Fibroblast of skin of back (primary cell): ENCODE measurements at places on chromosomes 6 and 20.
A peak's percentile ranks its signal among the peaks of the same experiment; 100 is the strongest.

- peak; percentile 80 for DNase-seq
These were observed 1.6 kb downstream of the SAMD10 start for GRCh38 chr20:63977739-63978276.

- DNase-seq = no peak
These were observed 262.1 kb downstream of the LRFN2 start for GRCh38 chr6:40325041-40325440.

DNA sequence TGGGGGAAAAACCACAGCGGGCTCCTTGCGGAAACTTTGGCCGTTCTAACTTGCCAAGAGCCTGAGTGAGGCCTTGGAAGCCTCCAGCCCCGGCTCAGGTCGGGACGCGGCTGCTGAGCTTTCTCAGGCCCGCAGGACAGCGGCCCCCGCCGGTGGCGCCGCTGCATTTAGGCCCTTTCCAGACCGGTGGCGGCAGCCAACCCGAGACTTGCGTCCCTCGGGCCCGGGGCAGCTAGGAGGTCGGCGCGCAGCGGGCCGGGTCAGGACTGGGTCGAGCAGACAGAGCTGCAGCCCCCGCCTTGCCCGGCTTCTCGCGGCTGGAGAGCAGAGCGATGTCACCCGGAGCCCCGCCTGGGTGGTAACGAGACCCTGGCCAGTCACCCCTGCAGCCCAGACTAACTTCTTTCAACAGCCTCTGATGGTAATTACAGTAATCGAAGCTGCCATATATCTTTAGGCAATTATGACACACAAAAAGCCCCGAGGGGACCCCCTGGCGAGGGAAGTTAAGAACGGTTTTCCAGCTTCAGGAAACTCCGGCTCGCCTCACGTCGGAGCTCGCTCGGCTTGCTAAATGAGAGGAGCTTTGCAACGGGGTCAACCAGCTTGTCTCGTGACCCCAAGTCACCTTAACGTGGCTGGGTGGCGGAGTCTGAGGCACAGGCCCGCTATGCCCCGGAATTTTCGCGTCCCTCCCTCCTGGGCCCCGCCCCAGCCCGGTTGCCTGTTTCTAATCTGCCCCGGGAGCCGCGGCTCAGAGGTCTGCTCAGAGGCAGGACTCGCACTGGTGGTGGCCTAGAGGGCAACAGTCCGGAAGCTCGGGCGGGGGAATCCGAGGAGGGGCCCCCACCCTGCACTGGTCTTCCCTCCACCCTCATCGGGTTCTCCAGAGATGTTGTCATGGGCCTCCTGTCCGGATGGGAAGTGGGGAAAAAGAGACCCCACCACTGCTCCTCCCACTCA lies 3.0 kb downstream of the NR2E1 start:
- DNase-seq = peak; percentile 17

- no peak for DNase-seq
These were observed at the start of gene PDYN for GRCh38 chr20:1993986-1994385. TSS of gene PDYN (minus strand) at chr20:1994058. CDS start at chr20:1983084, 10,974 bp downstream.

GRCh38 chr20:36462440-36463211 lies 78.7 kb upstream of the MYL9 start:
- peak; percentile 92 for DNase-seq

GRCh38 chr20:34004790-34005457 lies 11.2 kb downstream of the RALY start:
- no peak for DNase-seq

DNA sequence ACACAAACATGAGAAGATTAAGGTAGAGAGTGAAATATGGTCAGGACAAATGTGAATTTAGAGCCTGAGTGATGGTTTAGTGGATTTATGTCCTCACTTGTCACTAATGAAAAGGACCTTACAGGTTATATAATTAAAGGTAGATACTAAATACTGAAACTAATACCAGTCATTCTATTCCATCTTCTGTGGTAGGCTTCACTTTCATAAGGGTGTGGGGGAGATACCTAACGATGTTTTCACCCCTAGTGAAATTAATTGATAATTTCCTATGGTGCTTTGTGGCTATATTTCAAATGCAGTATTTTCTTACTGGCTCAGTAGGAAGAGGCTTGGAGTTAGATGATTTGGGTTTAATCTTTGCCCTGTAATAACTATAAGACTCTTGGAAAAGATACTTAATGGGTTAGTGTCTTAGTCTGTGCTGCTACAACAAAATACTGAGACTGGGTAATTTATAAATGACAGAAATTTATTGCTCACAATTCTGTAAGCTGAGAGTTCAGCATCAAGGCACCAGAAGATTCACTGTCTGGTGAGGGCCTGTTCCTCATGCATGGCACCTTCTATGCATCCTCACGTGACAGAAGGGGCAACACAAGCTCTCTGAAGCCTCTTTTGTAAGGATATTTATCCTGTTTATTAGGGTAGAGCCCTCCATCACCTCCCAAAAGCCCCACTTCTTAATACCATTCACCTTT lies 21.3 kb downstream of the RNF217 start:
- DNase-seq = no peak

GRCh38 chr6:103183831-103184411 lies 1675.8 kb downstream of the HACE1 start:
- no peak for DNase-seq

GRCh38 chr6:45461486-45461885 lies 83.8 kb upstream of the SUPT3H start:
- no peak for DNase-seq

DNA sequence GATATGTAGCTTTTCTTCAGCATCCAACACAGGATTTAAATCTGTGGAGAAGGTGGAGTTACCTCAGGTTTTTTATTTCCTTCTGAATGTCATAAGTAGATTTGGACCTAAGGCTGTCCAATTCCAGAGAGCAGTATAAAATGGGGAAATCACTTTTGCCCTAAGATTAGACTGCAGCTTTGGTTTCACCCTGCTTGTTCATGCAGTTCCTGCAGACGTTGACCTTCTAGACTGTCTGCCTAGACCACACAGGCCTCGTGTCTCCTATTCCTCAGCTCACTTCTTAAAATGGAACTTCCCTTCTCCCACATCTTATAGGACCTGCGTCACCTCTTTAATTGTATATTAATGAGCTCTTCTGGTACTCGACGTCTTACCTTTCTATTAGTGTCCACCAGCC lies 26.0 kb upstream of the C6orf62 start:
- no peak for DNase-seq

DNA sequence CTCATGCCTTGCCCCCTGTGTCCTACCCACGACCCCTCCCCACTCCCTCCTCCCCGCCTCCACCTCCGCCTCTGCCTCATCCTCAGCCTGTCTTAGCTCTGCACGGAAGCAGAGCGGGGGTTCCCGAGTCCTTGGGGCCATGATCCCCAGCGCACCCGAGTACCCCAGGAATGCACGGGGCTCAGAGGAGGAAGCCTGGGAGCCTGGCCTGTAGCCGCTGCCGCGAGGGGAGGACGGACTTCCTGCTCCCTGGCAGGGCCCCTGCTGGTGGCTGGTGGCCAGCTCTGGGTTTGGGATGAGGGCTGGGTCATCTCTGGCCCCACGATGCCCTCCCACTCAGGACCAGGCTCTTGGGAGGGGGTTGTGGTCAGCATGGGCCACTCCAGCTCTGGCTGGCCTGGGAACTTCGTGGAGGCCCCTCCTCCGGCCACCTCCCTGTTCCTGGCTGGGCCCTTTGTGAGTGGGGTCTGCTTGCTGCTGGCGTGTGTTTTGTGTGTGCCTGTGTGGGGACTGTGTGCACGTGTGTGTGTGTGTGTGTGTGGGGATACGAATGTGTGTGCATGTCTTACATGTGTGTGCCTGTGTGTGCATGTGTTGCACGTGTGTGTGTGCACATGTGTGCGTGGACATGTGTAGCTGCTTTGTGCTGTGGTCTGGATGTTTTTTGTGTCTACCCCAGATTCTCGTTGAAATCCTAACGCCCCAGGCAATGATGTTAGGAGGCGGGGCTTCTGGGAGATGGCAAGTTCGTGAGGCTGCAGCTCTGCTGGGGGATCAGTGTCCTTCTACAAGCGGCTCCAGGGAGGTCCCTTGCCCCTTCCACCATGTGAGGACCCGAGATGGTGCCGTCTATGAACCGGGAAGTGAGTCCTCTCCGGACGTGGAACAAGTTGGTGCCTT lies 1.3 kb upstream of the RBBP8NL start:
- no peak for DNase-seq

- DNase-seq = no peak
These were observed 55.1 kb downstream of the IRF4 start for GRCh38 chr6:446418-447366.

DNA sequence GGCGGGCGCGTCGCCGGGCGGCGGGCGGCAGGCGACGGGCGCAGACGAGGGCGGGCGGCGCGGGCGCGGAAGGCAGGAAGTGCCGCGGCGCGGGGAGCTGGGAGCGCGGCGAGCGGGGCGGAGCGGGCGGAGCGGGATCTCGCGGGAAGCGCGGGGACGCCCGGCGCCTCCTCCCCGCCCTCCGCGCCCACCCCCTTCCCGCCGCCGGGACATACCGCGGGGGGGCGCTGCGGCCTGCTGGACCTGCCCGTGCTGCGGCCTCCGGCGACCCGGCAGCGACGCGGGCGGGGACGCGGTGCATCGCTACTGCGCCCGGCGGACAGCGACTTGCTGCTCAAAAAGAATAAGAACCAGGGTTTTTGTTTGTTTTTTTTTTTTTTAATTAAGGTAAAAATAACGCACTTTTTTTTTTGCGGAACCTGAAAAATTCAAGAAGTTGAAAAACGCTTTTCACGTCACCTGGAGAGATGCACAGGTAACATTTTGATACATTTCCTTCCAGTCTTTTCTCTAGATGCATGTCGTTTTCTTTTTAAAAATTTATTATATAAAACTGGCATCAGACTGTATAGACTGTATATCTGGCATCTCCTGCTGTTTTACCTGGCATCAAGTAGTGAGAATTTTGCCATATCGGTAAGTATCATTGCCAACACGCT lies at the start of gene CENPB:
TSS of gene CENPB (minus strand) at position 76 of the 659 bp plus-strand sequence. CDS start 257 bp downstream, outside the sequence.
- peak; percentile 85 for DNase-seq

DNA sequence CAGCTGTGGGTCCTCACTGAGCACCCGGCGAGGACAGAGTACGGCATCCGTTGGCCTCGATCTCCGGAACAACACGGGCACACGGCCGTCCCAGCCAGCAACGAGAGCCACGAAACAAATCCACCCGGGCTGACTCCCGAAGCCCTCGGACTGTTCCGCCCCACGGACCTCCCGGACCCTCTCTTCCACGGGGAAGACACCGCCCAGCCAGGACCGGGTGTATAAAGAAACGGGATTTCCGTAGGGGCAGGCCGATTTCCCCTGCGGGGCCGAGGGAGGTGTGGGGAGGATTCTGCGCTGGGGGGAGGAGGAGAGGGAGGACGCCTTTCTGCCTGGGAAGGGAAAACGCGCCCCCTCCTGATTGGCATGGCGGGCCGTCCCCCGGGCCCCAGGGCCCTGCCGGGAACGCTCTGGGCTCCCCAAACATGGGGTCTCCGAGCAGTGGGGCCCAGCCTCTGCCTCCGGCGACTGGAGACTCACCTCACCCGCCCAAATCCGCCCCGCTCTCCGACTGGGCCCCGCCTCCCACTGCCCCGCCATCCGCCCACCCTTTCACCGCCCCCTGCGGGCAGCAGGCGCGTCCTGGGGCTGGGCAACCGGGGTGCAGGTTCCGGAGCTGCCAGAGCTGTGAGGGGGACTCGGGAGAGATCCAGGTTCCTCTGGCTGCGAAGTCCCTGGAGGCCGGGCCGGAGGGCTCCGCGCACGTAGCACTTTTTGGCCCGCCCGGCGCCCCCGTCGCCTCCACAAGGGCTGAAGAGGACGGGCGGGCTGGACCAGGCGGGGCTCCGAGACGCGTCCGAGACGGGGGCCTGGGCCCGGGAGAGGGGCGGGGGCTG lies 679 bp upstream of the PPDPF start:
- peak; percentile 59 for DNase-seq

- DNase-seq = no peak
These were observed 3.0 kb downstream of the CSNK2A1 start for GRCh38 chr20:540391-541201.

DNA sequence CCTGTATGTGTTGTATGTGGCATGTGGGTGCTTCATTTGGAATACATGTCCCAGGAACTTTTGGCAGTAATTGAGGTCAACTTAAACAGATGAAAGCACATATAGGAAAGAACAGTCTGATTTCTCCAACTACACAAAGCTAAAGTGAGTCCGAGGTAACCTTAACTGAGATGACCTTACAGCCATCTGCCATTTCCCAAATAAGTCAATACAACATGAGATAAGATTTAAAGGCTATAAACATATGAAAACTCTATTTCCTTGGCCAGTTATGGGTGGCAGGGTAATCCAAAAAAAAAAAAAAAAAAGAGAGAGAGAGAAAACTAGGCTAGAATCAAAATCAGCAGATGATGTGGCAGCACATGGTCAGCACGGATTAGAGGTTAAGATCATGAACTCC lies 1068.3 kb downstream of the KHDRBS2 start:
- no peak for DNase-seq

GRCh38 chr6:40438246-40438887 lies 148.8 kb downstream of the LRFN2 start:
- DNase-seq = no peak

DNA sequence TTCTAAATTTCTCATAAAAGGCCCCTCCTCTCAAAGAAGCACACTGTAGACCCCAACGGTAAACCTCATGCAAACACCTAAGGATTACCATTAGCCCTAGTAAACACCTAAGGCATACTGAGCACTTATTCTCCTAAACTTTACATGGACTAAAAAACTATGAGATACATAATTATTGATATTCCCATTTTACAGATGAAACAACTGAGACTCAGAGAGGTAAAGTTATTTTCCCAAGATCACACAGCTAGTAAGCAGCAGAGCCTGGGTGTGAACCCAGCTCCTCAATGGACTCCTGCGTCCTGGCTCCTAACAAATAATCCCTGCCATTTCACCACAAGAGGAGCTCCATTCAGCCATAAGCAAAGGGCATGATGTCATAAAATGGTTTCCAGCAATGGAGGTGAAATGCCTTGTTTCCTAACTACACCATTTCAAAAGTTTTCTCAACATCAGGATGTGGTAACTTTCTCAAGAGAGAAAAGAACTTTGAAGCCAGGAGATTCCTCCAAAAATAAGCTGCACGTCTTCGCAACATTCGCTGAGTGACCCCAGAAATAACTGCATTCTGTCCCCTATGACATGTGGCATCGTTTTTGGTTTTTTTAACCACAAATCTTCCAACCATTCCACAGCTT lies 4.1 kb downstream of the ATP9A start:
- DNase-seq = no peak

DNA sequence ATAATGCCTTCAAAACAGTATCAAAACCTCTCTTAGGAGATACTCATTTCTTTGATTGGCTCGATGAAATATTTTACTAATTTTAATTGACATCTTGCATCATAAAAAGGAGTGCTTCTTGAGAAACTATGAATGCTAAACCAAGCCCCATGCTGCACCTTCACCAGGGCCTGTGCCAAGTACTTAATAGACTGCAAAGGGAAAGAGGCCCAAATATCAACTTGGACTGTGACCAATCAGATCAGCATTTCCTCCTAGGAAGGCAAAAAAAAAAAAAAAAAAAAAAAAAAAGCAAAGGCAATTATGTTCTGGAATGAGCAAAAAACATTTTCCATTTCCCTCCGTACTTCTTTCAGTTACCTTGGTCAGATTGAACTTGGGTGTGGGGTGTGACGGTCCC lies 253.0 kb upstream of the SOX4 start:
- DNase-seq = no peak

GRCh38 chr20:23286346-23286745 lies 64.2 kb upstream of the NXT1 start:
- DNase-seq = no peak

- peak; percentile 88 for DNase-seq
These were observed 51.8 kb downstream of the SSR1 start for GRCh38 chr6:7261032-7261841.
